DMS79 (cell line): ENCODE measurements at places on chromosomes 16 and 17.

DNA sequence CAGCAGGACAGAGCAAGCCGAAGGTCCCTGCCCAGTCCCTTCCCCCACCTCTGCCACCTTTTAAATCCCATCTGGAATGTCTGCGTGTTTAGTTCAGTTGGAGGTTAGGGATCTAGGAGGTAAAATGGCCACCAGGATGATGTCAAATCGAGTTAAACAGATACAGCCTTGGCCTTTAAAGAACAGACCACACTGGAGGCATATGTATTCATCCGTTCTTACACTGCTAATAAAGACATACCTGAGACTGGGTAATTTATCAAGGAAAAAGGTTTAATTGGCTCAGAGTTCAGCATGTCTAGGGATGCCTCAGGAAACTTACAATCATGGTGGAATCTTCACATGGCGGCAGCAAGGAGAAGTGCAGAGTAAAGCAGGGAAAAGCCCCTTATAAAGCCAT, 167.8 kb upstream of the CACNG5 start:
- no peak for DNase-seq

DNA sequence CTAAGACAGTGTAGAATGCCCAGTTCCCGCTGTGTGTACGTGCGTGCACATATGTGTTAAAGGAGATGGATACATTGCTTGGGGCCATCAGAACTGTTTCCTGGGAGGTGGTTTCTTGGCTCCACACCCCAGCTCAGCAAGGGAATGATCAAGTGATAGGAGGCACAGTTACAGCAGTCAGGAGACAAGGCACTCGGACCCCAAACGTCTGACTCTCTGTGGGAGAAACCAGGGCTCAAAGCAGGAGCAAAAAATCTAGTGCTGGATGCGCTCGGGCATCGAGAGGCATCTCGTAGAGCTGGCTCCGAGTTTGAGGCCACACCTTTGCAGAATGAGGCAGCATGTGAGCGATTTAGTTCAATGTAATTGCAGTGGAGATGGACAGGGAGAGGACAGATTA, 71.9 kb downstream of the RBBP6 start:
- DNase-seq: no peak

DNA sequence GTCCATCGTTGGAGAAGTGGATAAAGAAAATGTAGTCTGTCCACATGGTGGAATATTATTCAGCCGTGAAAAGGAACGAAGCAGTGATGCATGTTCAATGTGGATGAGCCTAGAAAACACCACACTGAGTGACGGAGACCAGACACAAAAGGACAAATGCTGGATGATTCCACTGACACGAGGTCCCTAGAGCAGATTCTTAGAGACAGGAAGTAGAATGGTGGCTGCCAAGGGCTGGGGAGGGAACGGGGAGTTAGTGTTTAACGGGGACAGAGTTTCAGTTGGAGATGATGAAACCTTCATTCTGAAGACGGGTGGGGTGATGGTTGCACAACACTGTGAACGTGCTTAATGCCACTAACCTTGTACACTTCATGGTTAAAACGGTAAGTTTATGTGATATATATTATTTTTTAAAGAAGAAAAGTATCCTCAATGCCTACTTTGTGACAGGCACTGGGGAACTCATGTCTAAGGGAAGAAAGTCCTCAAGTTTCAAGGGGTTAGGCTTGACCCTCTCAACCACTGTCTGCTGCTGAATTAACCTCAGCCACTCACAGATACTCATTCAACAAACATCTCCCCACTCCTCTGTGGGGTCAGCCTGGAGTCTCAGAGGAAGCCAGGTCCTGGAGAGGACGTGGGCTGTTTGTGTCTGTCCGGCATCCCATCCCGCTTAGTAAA, 17.6 kb downstream of the C16orf74 start:
- DNase-seq: no peak

GRCh38 chr16:72635104-72635503, 412.8 kb downstream of the ZFHX3 start:
- DNase-seq: no peak

- no peak for DNase-seq
These were observed 41.4 kb upstream of the FBXO47 start for GRCh38 chr17:39008633-39009032.

- no peak for DNase-seq
These were observed 100.3 kb downstream of the TANC2 start for GRCh38 chr17:63066158-63066813.
